Urothelium cell line (cell line): ENCODE measurements at places on chromosomes 16 and 17.

- DNase-seq = no peak
Measured at GRCh38 chr17:29549177-29549923, 17.5 kb downstream of the ABHD15 start.

DNA sequence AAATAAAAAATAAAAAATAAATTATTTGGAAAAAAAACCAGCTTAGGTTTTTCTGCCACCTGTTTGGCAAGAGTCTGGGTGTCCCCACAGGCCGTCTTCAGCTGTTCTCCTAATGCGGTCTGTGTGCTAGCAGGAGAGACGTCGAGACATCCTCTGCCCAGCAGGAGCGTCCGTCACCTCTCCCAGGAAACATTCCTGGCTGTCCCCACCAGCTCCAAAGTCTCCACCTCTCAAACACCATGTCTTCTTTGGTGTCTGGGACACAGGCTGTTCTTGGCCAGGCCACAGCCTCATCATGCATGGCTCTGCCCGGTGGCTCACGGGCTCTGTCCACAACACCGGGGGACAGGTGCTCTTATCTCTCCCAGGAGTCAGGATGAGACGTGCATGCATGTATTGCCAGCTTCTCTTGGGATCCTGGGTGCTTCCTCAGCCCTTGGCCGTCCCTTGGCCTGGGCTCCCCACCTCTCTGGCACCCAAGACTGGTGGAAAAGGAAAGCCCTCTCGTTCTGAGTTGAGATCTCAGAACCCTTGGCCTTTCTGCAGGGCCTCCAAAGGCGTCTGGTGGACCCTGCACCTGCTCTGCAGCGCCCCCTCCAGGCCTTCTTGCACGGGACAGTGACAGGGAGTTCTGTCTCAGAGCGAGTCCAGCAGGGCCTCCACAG lies 84.9 kb upstream of the CBX4 start:
- DNase-seq = peak; percentile 46

DNA sequence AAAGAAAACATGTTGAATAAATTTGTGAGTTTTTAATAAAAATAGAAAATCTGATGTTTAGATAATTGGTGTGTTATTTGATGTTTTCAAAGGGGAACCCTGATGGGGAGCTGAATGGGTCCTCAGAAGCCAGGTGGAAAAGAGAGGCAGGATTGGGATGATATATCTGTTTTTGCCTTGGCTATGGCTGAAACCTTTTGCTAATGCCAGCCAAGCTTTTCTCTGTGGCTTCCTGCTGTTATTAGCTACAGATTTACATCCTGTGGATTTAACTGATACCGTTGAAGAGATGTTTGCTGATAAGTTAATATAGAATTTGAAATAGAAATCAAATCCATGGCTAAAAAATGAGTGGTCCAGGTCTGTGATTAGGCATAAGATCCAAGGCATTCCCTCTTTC lies 4.2 kb upstream of the AATF start:
- no peak for DNase-seq

DNA sequence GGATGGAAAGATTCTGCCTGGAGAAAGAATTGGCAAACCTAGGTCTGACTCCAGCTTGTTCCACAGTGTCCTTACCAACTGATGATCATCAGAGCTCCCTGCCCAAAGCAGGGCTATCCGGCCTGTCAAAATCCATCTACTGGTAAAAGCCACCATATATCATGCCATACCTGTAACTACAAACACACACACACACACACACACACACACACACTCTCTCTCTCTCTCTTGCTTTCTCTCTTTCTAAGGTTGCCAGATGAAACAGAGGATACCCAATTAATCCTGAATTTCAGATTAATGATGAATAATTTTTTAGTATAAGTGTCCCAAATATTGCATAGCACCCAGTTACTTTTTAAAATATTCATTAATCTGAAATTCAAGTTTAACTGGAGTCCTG lies 1.5 kb upstream of the MMP28 start:
- DNase-seq = no peak

DNA sequence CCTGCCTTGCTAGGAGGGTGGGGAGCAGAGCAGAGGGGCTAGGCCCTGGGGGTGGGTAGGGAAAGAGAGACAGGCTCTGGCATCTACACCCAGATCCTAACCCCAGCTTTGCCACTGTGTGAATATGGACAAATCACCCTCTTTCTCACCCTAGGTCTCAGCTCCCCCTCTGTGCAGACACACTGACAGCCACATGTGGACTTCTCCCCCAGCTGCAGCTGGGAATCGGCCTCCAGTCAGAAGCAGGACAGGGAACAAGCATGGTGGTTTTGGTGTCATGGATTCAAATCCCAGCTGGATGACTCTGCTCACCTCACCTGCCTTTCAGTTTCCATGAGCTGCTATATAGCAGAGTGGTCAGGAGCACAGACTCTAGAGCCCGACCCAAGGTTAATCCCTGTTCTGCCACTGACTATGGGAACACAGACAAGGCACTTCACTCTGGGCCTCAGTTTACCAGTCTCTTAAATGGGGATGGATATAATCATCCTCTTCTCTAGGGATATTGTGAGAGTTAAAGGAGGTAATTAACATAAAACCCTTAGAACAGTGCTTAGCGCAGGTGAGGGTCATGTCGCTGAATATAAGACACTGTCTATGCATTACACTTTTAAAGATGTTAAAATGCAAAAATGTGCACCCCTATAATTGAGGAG lies 26.2 kb upstream of the MAP3K14 start:
- DNase-seq = no peak

GRCh38 chr16:55349867-55350266 lies 25.9 kb downstream of the IRX6 start:
- no peak for DNase-seq

- peak; percentile 68 for DNase-seq
Measured at GRCh38 chr17:80029258-80029974, 6.3 kb downstream of the TBC1D16 start.

DNA sequence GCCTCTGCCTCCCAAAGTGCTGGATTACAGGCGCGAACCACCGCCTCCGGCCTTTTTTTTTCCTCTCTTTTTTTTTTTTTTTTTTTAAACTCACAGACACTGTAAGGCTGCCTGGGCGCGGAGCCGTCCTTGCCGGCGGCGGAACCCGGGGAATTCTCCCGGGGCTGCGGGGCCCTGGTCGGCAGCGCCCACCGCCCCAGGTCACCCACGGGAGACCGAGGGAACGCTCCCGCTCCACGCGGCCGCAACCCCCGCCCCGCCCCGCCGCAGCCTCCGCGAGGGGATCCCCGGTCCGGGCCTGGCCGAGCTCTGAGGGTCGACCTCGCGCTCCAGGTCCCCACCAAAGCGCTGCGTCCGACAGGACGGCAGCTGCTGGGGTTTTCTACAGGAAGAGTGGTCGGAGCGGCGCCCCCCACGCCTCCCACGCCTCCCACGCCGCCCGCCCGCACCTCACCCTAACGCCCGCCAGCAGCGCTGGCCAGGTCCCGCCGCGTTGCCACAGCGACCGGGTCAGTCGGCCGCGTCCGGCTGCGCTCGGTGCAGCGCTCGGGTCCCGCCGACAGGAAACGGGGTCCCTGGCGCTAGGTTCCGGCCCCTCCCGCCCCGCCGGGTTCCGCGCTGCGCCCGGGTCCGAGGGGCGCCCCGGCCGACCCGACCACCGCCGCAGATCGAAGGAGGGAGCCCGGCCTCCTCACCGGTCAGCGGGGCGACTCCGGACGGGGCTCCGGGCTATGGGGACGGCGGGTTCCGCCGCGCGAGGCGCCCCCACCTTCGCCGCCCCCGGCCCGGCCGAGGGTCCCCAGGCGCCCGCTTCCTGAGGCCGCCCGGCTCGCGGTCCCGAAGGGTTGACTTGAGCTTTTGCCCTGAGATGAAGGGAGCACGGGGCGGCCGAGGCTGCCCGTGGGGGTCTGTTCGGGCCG lies at the start of gene CCDC57:
TSS of gene CCDC57 (minus strand) at position 512 of the 920 bp plus-strand sequence. CDS start 10,898 bp downstream, outside the sequence.
- DNase-seq = peak; percentile 98

DNA sequence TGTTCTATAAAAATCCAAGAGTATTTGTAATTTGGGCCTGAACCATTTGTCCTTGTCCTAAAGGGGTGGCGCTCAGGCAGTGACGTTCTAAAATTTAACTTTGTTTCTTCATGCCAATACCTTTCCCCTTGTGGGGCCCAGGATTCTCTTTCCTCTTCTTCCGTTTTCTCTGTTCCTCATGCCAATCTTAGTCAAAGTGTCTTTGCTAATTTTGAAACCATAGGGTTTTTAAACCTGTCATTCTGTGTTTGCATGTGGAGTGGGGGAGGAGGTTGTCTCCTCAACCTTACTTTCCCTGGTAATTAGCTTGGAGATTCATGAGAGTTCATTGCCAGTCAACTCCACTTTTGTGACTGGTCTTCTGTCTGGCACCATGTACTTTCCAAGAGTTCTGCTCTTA lies 337.1 kb downstream of the MAF start:
- no peak for DNase-seq

- no peak for DNase-seq
Measured at GRCh38 chr16:27617665-27618064, 67.7 kb downstream of the KATNIP start.

- peak; percentile 75 for DNase-seq
Measured at GRCh38 chr17:39174920-39175694, 9.1 kb upstream of the ARL5C start.

GRCh38 chr16:52834736-52835465 lies 217.8 kb downstream of the CHD9NB start:
- no peak for DNase-seq

DNA sequence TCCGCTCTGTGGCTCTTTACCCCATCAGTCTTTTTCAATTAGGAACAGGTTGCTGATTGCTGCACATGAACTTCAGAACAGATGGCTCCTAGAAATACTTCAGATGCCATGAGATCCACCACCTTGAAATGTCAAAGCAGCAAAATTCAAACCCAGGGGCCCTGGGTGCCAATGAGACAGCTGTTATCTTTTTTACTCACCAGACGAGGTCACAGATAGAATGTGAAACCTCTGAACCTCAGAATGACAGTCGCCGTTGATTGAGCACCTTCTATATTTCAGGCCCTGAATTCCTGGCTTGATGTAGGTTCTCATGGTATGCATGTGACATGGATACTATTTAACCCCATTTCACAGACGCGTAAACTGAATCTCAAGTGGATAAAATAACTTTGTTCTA lies 63.0 kb downstream of the MAF start:
- no peak for DNase-seq

GRCh38 chr16:71311553-71312158 lies 22.5 kb upstream of the CMTR2 start:
- peak; percentile 46 for DNase-seq

DNA sequence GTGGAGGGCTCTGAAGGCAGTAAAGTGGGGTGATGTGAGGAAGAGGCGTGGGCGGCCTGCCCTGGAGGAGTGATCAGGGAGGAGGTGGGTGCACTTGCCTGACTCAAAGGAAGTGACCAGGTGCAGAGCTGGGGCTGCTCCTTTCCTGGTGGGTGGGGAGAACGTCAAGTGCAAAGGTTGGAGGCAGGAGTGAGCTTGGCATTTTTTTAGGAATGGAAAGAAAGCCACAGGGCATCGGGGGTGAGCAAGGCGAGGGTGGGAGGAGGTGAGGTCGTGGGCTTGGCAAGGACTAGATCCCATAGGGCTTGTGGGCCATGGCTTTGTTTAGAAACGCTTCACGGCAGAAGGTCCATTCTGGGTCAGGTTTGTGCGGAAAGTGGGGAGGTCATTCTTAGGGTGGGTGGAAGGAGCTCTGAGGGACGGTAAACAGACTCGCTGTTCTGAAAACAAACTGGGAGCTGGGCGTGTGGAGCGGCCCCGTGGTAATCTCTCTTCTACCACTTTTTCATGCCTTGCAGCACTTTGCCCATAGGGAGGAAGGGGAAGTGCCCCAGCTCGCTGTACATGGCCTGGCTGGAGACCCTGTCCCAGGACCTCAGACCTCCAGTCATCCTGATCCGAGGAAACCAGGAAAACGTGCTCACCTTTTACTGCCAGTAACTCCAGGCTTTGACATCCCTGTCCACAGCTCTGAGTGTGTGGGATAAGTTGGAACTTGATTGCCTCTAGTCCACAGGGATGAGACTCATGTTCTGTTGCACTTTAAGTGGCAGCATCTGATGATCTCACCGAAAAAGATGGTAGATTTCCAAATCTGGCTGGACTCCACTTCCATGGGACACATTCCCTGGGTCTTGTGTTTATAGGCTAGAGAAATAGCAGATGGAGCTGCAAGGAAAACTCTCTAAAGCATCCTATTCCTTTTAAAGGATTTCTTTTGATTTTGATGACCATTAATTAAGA lies 18.9 kb upstream of the HERPUD1 start:
- peak; percentile 49 for DNase-seq

DNA sequence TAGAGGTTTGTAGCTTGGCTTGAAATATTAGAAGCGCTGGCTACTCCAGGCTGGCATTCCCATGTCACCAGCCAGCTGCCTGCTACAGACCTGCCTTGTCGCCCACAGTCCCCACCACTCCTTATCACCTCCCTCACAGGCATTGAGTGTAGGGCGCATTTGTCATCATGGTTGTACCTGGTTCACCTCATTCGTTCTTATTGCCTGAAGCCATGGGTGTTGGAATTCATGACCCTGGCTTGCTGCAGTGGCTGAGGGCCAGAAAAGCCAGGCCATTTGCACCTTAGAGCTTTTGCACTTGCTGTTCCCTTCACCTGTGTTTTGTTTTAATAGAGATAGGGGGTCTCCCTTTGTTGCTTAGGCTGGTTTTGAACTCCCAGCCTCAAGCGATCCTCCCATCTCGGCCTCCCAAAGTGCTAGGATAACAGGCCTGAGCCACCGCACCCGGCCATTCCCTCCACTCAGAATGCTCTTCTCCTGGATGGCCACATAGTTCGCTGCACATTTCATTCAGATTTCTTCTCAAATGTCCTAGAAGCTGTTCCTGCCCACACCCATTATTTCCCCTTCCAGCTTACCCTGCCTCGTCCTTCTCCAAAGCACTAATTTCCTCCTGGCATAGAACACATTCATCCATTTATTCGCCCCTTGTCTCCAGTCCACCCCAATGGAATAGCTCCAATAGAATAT lies 97.6 kb downstream of the C16orf78 start:
- no peak for DNase-seq

- DNase-seq = no peak
Measured at GRCh38 chr17:82531431-82531881, 11.9 kb downstream of the FOXK2 start.
